ENCODE measurements at places on chromosomes 4 and X. TPM values are rescaled to one million over a fixed set of nuclear protein-coding genes. Genes with fewer than 3 reads are reported as not detected.

DNA sequence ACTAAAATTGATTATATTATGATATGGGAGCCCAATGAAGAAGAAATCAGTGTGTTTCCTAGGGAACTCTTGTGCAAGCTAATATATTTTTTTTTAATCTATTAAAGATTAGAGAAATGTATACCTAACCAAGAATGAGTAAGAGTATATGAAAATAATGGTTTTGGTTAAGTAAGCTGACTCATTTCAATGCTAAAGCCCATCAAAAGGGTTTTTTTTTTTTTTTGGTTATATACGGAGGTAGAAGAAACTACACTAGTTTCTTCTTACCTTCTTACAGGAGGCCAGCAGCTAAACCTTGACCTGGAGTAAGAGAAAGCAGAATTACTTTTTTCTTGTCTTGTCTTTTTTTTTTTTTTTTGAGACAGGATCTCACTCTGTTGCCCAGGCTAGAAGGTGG, 27.5 kb downstream of the RUFY3 start:
- no peak for DNase-seq

PNMA3 gene
- 0.93 TPM for total RNA-seq

GRCh38 chrX:23904096-23904495, 3.6 kb downstream of the APOO start:
- DNase-seq = peak; percentile 37

- DNase-seq = peak; percentile 10
These were observed 8.7 kb upstream of the SLC25A4 start for GRCh38 chr4:185134307-185134869.

DNA sequence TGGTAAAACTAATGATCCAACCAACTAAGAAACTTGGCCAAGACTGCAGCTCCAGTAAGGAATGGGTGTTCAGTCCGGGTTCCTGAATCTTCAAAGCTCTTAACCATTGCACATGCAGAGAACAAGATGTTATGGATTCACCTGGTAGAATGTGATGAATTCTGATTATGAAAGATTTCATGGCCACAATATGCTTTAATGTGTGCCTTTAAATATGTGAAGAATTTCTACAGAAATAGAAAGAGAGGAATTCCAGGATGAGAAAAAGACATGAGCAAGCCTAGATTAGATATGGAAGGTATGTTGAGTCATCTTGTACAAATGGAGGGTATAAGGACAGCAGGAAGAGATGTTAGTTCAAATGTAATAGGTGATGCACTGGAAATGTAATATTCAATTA, 472.2 kb upstream of the TENM3 start:
- DNase-seq = peak; percentile 55

CHM gene
- total RNA-seq = 28.6 TPM

DNA sequence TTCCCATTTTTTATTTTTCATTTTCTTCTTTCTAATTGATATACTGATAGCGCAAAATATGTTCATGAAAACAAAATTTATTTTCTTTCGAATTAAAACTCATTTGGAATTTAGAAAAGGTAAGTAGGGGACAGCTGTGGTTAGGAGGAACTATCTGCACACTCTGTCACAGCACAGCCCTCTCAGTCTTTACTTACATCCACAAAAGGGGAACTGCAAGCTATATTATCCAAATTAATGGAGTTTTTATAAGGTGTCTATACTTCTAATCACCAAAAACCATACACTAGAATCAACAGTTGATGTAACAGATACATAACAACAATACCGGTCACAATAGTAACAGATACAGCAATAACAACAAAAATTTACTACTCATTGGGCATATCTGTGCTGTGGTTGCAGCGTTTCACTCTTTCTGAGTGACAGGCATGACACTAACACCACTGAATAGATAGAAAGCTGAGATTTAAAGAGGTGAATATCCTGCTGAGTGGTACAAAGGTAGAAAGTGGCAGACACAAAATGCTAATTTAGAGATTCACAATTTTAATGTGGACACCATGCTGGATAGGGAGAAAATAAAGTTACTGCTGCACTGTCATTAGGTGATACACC, 160.7 kb downstream of the PPP3CA start:
- DNase-seq = no peak

EDA2R gene
- total RNA-seq = 25.3 TPM

DNA sequence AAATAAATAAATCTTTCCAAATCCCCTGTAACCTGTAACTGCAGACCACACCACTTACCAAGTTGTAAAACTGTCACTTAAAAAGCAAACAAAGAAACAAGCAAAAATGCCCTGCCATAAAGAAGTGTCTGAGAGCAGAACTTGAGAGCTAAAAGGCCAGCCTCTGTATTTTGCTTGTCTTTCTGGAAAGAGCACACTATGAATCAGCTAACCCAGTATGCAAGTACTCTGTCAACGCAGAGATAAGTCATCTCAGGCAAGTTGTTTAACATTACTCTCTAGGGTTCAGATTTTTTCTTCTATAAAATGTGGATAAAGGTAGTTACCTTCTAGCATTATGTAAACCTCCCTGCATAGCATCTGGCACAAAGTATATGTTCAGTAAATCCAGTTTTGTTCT, 134.8 kb downstream of the HS3ST1 start:
- DNase-seq = peak; percentile 50

- peak; percentile 46 for DNase-seq
These were observed 25.5 kb upstream of the FAM9C start for GRCh38 chrX:13069771-13070416.

DNA sequence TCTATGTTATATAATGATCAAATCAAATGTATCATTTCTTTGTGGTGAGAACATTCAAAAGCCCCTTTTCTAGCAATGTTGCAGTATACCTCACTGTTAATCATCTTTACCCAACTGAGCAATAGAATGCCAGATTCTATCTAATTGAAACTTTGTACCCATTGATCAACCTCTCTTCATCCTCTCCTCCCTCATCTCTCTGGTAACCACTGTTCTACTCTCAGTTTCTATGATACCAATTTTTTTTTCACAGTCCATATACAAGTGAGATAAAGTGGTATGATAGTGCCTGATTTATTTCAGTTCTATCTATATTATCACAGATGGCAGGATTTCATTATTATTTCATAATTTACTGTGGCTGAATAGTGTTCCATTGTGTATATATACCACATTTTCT, 209.8 kb downstream of the SPCS3 start:
- no peak for DNase-seq

DNA sequence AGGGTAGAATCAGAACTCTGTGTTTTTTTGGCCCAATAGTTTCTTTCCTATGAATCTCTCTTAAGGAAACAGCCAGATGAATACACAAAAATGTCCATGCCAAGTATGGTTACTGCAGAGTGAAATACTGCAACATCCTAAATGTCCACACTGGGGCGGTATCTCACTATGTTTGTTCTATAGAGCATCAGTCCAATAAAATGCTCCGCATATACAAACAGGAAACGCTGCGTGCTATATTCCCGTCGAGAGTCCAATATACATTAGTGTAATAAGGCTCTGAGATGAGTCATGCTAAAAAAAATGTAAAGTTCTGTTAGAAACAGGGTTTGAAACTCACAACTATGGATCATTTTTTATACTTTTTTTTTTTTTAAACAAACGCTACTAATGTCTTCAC, 72.9 kb upstream of the ENOX2 start:
- DNase-seq = peak; percentile 21

DNA sequence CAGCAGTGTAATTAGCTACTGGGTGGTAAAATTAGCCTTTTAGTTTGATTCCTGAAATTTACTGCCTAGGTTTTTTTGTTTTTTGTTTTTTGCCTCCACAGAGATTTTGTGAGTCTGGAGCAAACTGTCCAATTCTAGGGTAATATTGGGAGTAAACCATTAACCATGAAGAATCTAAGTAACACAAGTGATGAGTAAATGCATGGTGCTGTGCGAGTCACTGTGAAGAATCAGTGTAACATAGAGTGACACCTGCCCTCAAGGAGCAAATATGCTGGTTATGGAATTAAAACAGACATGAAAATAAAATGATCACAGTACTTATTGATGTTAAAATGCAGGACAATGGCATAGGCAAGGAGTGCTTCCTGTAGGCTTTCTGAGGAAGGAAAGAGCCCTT, 60.1 kb downstream of the LRP2BP start:
- no peak for DNase-seq

NWD2 gene
- total RNA-seq = not detected

DNA sequence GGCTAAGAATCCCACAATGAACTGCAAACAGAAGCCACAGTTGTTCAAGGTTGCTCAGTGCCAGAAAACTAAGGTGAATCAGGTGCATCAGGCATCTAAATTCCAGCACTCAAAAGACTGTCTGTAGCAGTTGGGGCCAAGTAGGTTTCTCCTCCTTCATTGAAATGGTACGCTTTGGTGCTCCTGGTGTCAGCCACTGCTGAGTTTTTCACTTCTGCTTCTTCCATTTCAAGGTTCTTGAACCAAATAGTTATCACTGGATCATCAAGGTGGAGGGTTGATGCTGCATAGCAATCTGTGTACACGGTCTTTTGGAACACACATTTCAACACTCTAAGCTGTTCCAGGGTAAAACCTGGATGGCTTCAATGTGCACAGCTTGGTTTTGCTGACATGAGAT, 74.4 kb downstream of the TMA16 start:
- DNase-seq = no peak

- peak; percentile 71 for DNase-seq
These were observed 54.4 kb downstream of the FAT1 start for GRCh38 chr4:186669159-186669731.

GRCh38 chr4:14771094-14771493, 231.2 kb upstream of the CPEB2 start:
- no peak for DNase-seq

GRCh38 chr4:136713140-136713539, 819.2 kb downstream of the PCDH18 start:
- no peak for DNase-seq

KLHL13 gene
- 3.1 TPM for total RNA-seq

- peak; percentile 57 for DNase-seq
These were observed 7.9 kb downstream of the LIAS start for GRCh38 chr4:39466747-39467146.

DNA sequence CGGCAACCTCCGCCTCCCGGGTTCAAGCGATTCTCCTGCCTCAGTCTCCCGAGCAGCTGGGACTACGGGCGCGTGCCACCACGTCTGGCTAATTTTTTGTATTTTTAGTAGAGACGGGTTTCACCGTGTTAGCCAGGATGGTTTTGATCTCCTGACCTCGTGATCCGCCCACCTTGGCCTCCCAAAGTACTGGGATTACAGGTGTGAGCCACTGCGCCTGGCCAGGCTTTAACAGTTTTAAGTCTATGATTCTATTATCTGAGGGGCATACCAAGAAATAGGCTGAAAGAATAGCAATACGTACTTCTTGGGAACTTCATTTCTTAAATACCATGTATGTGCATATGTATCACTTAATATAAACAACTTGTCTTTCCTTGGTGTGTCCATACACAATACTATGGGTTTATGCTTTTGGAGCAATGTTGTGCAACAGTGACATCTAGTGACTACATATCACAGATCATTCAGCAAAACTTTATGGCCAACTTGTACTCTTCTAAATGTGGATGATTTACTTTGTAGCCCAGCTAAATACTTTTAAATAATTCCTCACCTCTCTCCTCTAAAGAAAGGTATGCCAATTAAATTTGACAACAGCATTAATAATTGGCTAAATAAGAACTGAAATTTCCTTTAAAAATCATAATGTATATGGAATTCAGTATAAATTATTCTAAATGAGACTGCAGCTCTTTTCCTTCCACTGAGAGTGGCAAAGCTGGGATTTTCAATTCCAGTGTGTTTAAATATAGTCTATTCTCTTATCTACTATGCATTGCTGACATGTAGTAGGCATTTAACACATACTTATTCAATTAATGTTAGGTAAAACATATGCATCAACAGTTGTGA, 10.4 kb downstream of the SLC9B1 start:
- peak; percentile 46 for DNase-seq

RHOXF2 gene
- not detected for total RNA-seq

GLRA2 gene
- not detected for total RNA-seq

GRCh38 chr4:37956941-37957340, 3.3 kb upstream of the PTTG2 start:
- no peak for DNase-seq

TSPYL2 gene
- 30.7 TPM for total RNA-seq

- DNase-seq = peak; percentile 37
These were observed 47.8 kb upstream of the DDX53 start for GRCh38 chrX:22952010-22952409.

GRCh38 chr4:74570095-74570494, 125.2 kb downstream of the AREG start:
- no peak for DNase-seq

PNMA6A gene
- total RNA-seq = 1.9 TPM

- DNase-seq = no peak
These were observed 345.1 kb downstream of the INPP4B start for GRCh38 chr4:142500966-142501365.

DNA sequence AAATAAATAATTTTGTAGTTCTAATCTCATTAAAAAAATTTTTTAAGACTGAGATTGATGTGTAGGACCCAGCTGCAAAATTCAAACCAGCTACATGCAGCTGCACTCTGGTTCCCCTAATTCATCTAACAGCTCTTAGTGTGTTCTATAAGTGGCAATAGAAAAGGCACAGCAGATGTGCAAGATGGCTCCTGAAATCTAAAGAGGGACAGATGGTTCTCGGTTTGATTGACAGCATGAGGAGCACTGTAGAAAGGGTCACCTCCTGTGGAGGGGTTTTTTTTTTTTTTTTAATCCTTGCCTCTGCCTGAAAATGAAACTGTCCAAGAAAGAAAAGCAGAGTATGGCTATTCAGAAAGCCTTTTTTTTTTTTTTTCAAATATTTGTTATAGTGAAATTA, 16.9 kb upstream of the OCIAD1 start:
- DNase-seq = no peak

- DNase-seq = no peak
These were observed 27.3 kb upstream of the TET2 start for GRCh38 chr4:105119356-105119755.

DNA sequence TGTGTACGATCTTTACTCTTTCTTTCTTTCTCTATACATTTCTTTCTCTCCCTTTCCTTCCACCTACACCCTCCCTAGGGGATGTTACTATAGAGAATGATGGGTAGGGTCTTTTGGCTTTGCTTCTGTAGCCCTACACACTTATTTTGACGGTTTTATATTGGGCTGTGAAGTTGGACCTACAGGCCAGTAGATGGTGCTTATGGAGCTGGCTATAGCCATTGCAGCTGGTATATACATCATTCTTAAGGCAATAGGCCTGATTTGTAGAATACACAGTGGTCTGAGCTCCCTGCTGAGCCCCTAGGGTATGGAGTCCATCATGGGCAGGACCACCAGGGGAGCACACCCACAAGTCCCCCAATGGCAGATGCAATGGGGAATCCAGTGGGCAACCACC, 1869.7 kb downstream of the STIM2 start:
- DNase-seq = no peak

GRCh38 chr4:41934514-41934900, 722 bp upstream of the TMEM33 start:
- no peak for DNase-seq

- no peak for DNase-seq
These were observed 92.6 kb downstream of the CCSER1 start for GRCh38 chr4:90219822-90220221.

- DNase-seq = no peak
These were observed 30.8 kb downstream of the SLITRK2 start for GRCh38 chrX:145848448-145848847.

RPGR gene
- 6.3 TPM for total RNA-seq

GRCh38 chrX:150899191-150899757, 806 bp upstream of the CD99L2 start:
- DNase-seq = peak; percentile 8
